Activated CD8-positive, alpha-beta memory T cell treated with anti-CD3 and anti-CD28 coated beads for 1 hour (primary cell): ENCODE measurements at places on chromosomes 2 and 18.

- DNase-seq = no peak
These were observed 834.0 kb upstream of the FSHR start for GRCh38 chr2:49988276-49988675.

DNA sequence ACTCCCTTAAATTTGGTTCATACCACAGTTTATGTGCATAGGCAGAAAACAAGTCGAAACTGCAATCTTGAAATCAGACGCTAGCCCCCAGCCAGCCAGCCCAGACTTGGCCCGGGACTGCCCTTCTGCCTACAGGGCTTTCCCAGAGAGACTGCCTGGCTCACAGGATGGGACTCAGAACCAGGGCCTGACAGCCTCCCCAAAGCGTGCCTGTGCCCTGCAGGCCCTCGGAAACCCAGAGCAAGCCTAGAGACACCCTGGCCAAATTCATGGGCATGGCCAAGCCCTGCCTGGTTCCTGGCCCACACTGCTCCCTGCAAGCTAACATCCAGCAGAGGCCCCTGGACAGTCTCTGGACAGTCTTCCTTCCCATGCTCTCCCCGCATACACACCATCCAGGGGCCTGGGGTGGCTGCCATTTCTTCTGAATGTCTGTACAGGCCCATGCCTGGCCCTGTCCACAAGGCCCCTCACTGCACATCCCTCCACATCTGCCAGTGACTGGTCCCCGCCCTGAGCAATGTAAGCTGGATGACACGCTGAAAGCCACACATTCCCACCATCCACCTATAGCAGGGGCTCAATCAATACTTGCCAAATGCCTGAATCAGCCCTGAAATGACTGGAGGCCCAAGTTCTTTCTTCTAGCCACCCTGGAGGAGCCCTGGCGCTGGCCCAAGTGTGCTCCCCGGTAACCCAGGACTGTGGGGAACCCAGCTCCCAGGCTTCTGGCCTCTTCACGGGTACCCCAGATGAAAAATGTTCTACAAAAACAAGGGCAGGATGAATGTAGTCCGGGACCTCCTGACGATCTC, 73.1 kb downstream of the HDAC4 start:
- no peak for DNase-seq

DNA sequence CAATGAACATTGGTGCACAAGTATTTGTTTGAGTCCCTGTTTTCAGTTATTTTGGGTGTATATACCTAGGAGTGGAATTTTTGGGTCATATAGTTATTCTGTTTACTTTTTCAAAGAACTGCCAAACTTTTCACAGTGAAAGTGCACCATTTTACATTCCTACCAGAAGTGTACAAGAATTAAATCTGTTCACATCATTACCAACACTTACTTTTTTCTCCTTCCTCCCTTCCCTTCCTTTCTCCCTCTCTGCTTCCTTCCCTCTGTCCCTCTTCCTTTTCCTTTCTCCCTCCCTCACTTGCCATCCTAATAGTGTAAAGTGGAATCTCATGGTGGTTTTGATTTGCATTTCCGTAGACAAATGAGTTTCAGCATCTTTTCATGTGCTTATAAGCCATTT, 11.9 kb downstream of the ADNP2 start:
- DNase-seq = no peak

DNA sequence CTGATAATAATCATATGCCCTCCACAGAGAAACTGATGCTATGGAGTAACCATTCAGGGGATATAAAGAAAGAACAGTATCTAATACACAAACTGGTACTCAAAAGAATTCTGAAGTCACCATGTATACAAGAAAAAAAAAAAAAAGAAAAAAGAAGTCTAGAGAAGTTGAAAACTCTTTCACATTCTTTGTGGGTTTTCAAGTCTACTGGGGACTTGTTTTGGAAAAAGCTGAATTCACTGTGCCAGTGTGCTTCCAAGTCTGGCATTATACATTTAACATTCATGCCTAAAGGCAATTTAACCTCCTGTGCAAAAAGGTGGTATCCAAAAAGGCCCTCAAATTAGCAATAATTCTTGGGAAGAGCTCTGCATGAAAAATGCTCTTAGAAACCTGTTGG, 94.8 kb upstream of the ITGB6 start:
- no peak for DNase-seq

- DNase-seq = peak; percentile 64
These were observed 69.3 kb upstream of the SEC11C start for GRCh38 chr18:59070181-59070912.

DNA sequence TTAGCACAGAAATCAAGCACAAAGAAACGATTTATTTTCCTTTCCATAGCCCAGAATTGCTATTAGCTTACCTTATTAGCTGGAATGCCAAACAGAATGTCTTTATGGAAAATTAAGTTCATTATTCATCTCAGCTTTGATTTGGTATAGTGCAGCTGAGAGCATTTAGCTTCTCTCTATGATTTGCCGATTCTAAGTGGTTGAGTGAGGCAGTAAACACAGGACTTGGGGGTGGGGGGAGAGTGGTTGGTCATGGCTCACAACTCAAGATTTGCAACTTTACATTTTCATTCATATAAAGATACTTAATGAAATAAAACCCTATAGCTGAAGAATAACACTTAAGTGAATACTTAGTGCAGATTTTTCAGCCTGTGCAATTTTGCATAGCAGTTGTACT, 395.2 kb downstream of the TGIF1 start:
- DNase-seq = no peak

DNA sequence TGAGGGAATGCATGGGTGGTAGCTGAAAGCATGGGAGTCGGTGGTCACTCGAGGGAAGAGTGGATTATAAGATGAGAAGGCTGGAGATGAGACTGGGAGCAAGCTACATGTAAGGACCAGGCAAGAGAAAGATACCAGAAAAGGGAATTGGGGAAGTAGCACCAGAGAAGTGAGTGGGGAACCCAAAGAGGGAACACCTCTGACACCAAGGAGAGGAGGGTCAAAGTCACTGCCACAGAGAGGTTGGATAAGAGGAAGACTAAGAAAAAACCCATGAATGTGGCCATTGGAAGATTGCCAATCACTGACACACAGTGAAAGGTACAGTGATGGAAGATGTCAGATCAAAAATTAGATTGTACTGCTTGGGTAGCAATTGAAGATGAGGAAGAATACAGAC, 473.9 kb downstream of the BCL11A start:
- DNase-seq = no peak
